ENCODE measurements at places on chromosomes 5 and 9. TPM values are rescaled to one million over a fixed set of nuclear protein-coding genes. Genes with fewer than 3 reads are reported as not detected.

GRCh38 chr9:20309124-20309523 is 313.2 kb downstream of the MLLT3 start:
- DNase-seq, result no peak

GRCh38 chr5:99129768-99130501 is 201.1 kb upstream of the CHD1 start:
- DNase-seq, result no peak

GRCh38 chr9:100937382-100937781 is 91.1 kb upstream of the PLPPR1 start:
- DNase-seq, result no peak

- no peak for DNase-seq
Observed at GRCh38 chr5:181233088-181233800, 10.2 kb downstream of the TRIM41 start.

DNA sequence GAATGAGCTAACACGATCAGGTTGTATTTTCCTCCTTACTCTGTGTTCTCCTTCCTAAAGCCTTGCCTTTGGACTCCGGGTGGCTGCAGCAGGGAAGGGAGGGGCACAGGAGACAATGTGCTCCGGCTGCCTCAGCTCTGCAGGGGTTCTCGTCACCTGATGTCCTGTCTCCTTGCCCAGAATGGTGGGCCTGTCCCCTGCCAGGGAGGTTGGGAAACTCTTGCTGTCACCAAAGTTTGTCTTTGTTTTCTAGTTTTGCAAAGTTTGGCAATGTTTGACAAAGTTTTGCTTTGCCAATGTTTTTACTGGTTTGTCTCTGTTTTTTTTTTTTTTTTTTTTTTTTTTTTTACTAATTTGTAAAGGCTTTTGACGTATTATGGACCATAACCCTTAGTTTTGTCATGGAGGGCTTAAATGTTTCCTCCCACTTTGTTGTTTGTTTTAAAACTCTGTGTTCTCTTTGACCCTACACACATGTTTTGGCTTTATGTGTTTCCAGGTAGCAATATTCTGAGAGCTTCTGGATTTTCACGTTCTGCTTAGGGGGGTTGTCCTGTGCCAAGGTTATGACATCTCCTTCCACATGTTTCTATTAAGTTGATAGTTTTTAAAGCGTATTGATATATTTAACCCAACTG is 49.3 kb downstream of the GADD45G start:
- DNase-seq, result no peak

GRCh38 chr9:105557804-105558610 is at the start of gene FKTN:
Gene FKTN, plus strand, starts transcription at chr9:105558131. Its CDS starts 16,902 bp downstream, at chr9:105575033.
- peak; percentile 97 for DNase-seq

- DNase-seq, result peak; percentile 17
Observed at GRCh38 chr9:17065062-17065461, 69.8 kb upstream of the CNTLN start.

GRCh38 chr9:5670079-5670478 is 41.2 kb downstream of the RIC1 start:
- no peak for DNase-seq

- DNase-seq, result no peak
Observed at GRCh38 chr5:170463426-170463825, 40.4 kb upstream of the KCNIP1 start.

DNA sequence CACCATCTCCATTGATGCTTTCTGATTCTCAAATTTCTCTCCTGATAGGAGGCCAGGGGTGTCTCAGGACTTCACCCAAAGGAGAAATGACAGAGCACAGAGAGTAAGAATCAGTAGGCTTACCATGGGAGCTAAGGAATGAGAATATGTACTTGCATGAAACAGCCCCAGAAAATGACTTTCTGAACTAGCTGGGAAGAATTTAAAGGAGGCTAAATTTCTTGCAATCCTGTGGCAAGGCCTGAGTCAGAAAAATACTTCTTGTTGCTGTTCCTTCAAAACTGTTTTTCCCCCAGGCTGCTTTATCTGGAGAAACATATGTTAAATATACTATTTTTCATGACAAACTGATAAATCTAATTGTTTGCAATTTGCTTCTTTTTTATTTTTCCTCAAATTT is 53.4 kb upstream of the FBXL7 start:
- no peak for DNase-seq

DNA sequence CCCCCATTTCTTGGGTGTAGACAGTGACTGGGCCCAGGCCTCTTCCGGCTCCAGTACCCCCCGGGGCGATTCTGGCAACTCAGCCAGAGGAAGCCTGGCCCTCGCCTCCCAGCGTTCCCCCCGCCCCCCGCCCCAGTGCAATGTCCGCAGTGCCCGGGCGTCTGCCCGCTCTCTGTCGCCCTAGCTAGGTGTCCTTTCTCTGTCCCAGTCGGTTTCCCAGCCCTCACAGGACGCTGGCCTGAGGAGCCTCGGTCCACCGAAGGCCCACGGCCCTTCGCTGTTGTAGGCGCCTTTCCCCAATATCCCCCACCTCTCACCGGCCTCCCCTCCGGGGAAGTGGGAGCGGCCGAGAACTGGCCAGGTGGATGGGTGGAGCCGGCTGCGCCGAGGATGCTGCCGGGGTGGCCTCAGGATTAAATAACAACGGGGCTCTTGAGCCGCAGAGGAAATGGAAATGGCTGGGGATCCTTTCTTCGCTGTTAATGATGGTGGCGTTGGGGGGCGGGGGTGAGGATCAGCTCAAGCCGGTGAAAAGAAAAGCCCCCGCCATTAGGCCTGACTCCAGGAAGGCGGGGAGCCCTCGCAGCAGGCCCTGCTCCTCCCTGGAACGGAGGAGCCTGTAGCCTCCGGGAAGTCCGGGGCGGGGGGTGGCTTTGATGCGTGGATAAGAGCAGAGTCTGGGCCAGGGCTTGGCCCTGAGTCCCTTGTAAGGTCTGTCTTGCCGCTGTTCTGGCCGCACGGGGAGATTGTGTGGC is 1.1 kb upstream of the SPRY4 start:
- peak; percentile 92 for DNase-seq

- DNase-seq, result no peak
Observed at GRCh38 chr5:6307304-6307703, 71.0 kb downstream of the MED10 start.

- no peak for DNase-seq
Observed at GRCh38 chr9:132942541-132943182, 1.8 kb downstream of the TSC1 start.

- DNase-seq, result no peak
Observed at GRCh38 chr5:24749701-24750100, 104.9 kb upstream of the CDH10 start.

DNA sequence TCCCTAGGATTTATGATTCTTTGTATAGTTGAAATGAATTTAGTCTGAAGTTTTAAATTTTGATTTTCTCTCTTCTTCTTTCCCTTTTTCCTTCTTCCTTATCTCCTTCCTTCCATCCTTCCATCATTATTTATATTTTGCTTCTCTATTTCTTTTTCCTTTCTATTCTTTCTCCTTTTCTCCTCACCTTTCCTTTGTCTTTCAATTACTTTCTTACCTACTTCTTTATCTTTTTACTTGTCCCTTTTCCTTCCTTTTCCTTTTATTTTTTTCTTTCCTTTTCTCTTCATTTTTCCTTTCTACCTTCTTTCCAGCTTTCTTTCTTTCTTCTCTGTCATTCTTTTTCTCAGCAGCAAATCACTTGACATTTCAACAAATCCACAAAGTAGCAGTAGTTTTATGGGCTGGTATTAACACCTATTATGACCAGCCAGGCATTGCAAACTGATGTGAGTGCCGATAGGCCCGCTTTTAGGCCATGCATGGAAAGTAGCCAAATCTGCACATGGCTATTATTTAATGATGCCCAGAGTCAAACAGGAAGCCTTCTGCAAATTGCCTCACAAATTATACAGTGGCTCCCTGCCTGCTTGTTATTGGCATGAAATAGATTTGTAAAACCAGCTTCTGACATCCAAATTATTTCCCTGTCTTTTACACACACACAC is 37.1 kb upstream of the NR3C1 start:
- DNase-seq, result no peak

GRCh38 chr9:112333639-112334431 is 416 bp upstream of the PTBP3 start:
- peak; percentile 99 for DNase-seq

DNA sequence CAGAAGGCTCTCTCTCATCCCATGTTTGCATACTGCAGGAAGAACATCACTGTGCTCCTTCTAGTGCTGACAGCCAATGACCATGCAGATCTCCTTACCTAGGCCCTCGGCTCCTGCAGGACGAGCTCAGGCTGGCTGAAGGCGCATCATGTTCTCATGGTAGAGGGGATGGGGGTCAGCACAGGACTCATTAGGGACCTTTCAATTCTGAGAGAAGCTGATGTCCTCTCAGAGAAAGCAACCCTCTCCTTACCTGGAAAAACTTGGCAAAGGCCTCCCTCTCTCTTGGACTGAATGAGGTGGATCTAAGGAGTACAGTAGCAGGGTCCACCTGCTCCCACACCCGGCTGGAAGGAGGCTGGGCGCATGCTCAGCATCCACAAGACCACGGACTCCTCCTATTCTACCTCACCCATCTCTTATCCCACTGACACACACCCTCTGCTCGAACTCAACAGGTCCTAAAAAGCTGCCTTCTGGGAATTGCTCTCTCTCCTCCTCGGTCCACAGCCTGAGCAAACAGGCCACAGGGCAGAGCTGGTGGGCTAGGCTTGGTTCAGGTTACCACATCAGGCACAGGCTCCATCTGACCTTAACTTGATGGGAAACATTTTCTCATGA is 2.9 kb downstream of the IPPK start:
- no peak for DNase-seq

DNA sequence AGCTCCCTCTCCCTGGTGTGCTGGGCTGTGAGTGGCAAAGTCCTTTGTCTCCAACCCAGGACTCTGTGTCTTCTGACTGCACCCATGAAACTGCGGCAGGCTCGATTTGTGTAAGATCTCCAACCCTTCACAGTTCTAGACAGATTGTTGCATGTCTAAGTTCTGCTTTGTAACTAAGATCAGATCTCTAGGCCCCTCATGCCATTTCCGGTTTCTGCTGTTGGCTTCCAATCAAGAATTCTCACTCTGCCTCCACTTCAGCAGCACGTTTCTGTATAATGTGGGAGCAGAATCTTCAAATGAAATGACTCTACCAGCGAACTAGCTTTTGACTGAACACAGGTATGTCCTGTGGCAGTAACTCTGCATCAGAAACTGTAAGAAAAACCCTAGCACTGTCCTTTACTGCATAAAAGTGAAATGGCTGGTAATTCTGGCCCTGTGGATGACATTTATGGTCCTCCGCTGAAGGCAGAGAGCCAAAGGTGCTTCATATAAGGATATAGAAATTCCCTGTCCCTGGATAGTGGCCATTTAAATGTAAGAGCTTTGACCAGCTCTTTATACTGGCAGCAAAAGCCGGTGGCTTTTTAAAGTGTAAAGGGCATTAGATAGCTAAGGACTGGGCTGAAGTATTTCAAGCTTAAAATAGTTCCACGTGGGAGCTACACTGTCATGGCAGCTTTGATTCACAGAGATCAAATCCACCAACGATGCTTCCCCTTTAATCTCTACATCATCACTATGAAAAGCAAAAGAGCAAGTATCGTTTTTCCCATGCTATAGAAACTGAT is 319.0 kb upstream of the CDH6 start:
- DNase-seq, result no peak

GRCh38 chr5:109706095-109706494 is 16.4 kb downstream of the MAN2A1 start:
- no peak for DNase-seq

- no peak for DNase-seq
Observed at GRCh38 chr9:84411683-84412267, 71.2 kb upstream of the SLC28A3 start.

- peak; percentile 86 for DNase-seq
Observed at GRCh38 chr9:123335193-123335985, 20.6 kb upstream of the CRB2 start.

- no peak for DNase-seq
Observed at GRCh38 chr5:161034451-161034850, 182.4 kb upstream of the ATP10B start.

GRCh38 chr9:14365670-14366069 is 51.7 kb upstream of the NFIB start:
- DNase-seq, result no peak

DNA sequence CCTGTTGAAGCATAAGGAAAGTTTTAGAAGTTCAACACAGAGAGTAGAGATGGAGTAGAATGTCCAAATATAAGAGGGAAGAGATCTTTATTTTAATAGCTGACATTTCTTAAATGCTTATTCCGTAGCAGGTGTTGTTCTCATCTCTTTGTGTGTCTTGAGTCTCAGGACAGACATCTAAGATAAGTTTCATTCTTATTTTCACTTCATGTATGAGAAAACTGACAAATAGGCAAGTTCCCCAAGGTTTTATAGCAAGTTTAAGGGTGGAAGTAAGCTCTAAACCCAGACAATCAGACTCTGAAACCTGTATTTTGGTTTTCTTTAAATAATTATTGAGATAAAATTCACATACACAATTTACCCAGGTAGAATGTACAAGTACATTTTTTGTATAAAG is 228.4 kb upstream of the PPP1R2B start:
- no peak for DNase-seq

- no peak for DNase-seq
Observed at GRCh38 chr5:29905626-29906353, 1287.7 kb upstream of the CDH6 start.

- no peak for DNase-seq
Observed at GRCh38 chr9:75499812-75500211, 390.7 kb upstream of the PCSK5 start.

DNA sequence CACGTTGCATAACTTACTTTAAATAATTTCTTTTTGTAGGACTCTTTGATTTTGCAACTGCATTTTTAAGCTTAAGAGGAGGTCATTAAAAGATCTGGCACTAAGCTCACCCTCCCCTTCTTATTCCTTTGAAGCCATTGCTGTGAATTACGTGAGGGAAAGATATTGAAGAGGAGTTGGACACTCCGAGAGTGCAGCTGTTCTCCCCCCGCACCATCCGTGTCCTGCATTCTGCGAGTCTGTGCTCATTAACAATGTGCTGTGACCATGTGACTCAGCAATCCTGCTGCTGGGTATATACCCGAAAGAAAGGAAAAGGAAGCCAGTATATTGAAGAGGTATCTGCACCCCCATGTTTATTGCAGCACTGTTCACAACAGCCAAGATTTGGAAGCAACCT is 40.0 kb downstream of the NXNL2 start:
- peak; percentile 37 for DNase-seq

DNA sequence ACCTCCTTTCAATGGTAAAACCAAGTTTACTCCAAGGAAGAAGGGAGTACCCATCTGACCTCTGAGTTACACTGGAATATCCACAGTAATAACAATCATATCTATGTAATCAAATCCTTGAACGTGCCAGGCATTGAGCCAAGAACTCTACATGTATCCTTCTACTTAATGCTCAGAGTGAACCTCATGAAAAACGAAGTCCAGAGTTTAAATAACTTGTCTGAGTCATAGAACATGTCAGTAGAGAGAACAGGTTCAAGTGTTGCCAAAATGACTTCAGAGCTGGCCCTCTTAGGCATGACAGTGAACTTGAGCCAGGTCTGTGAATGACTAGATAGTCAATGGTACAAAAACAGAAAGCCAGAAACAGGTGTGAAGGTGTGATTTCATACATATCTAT is 164.1 kb upstream of the ZNF618 start:
- DNase-seq, result no peak

The FAM81B gene
- not detected for total RNA-seq

The RUFY1 gene
- total RNA-seq, result 33.4 TPM

The TARS1 gene
- total RNA-seq, result 395 TPM

The TMEM171 gene
- total RNA-seq, result 1.5 TPM

The SCAI gene
- 4.9 TPM for total RNA-seq

The POC5 gene
- 51.1 TPM for total RNA-seq

The ZNF879 gene
- 0.92 TPM for total RNA-seq

The EQTN gene
- total RNA-seq, result not detected

The F2RL1 gene
- total RNA-seq, result 185 TPM

The ALDOB gene
- not detected for total RNA-seq

The CENPK gene
- total RNA-seq, result 42.2 TPM

The BARHL1 gene
- not detected for total RNA-seq

The SLC36A2 gene
- not detected for total RNA-seq

The CCL27 gene
- total RNA-seq, result not detected

The LECT2 gene
- not detected for total RNA-seq

The GFPT2 gene
- total RNA-seq, result 124 TPM

The SEMA6A gene
- total RNA-seq, result 4.9 TPM
